ENCODE measurements at places on chromosomes 5 and 9. TPM values are rescaled to one million over a fixed set of nuclear protein-coding genes. Genes with fewer than 3 reads are reported as not detected.

IPO11 gene
- total RNA-seq, result 36.5 TPM

PTPN3 gene
- total RNA-seq, result 7.8 TPM

- peak; percentile 82 for DNase-seq
These were observed 153.5 kb downstream of the PRELID2 start for GRCh38 chr5:145681686-145682085.

GRCh38 chr5:176769911-176770310, 40.4 kb upstream of the UNC5A start:
- DNase-seq, result no peak

- no peak for DNase-seq
These were observed 125.3 kb downstream of the GABBR2 start for GRCh38 chr9:98583417-98583816.

GRCh38 chr5:163574472-163575440, 69.3 kb downstream of the MAT2B start:
- no peak for DNase-seq

ANKRD20A1 gene
- not detected for total RNA-seq

DNA sequence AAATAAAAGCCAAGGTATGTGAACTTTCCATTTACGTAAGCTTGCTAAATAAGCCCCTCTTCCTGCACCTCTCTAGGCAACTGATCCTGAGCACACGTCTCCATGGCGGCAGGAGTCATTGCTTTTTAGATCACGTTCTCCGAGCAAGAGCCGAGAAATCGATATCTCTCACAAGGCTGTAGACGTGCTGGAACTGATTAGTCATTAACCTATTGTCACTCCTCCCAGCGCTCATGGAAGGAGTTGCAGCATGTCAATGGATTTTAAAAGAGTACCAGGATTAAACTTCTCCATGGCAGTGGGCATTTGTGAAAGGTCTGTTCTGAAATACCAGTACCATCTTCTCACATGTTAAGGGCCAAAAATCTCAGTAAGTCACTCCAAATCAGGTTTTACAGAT, 4.7 kb upstream of the ADCY2 start:
- no peak for DNase-seq

DNA sequence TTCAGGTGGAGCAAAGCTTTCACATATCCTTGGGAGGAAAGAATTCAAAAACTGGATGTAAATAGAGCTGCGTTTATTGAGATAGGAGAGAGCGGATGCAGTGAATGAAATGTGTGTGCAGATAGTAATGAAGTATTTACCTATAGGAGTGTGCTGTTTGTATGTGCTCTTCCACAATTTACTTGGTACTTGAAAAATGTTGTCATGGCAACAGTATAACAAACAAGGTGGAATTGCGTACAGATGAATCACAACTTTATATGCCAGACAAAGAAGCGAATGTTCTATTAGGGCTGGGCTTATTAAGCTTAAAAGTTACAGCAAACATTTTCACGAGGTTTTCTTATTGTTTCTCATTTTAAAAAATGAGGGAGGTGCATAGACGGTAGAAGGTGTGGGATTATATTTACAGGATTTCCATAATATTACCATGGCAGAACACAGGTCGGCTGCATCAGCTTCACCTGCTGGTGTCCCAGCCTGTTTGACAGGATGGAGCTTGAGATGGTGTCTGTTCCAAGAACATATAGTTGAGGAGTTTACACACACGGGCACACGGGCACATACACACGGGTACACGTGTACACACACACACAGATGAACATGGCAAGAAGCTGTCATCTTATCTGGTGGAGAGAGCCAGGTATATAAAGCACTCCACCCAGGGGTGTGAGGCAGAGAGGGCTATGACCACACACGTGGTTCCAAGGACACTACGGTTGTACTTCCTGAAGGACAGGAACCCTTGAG, 155.7 kb downstream of the RMI1 start:
- DNase-seq, result peak; percentile 48

GRCh38 chr9:124208571-124208970, 49.2 kb upstream of the NEK6 start:
- DNase-seq, result no peak

PPP3R2 gene
- not detected for total RNA-seq

DNA sequence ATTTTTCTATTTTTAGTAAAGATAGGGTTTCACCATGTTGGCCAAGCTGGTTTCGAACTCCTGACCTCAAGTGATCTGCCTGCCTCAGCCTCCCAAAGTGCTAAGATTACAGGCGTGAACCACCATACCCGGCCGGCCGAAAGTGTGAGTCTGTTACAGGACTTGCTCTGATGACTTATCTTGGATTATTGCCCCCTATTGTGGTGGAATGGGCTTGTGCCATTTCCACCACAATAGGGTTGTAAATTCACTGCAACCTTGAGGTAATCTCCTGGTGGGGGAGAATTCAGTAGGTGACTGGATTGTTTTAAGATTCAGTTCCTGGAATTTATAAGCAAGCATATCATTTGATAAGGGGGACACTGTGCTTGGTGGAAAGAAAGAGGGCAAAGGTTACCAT, 15.0 kb upstream of the HMGCR start:
- no peak for DNase-seq

- DNase-seq, result peak; percentile 68
These were observed 182.3 kb upstream of the MAP1B start for GRCh38 chr5:71924980-71925379.
